ENCODE measurements at places on chromosomes 1 and 21.

DNA sequence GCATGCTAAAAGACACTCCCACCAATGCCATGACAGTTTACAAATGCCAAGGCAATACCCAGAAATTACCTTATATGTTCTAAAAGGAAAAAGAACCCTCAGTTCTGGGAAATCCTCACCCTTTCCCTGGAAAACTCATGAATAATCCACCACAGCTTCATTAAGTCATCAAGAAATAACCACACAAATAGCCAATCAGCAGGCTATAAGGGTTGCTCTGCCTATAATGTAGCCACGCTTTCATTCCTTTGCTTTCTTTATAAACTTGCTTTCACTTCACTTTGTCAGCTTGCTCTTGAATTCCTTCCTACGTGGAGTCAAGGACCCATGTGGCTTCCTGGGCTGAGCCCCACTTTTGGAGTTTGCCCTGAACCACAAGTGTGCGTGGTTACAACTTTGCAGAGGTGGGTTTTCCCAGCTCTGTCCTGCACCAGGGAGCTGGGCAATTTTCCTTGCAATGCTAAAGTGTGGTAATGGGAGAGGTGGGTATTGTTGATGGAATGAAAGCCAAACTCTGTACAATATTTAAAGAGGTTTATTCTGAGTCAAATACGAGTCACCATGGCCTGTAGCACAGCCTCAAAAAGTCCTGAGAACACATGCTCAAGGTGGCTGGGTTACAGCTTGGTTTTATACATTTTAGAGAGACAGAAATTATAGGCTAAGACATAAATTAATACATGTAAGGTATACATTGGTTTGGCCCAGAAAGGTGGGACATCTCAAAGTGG is 42.2 kb upstream of the COG2 start:
- no peak for DNase-seq

- DNase-seq: no peak
These were observed 374.0 kb downstream of the NTNG1 start for GRCh38 chr1:107514841-107515240.

- no peak for DNase-seq
These were observed 2.0 kb downstream of the GLUL start for GRCh38 chr1:182389619-182390047.

- DNase-seq: peak; percentile 69
These were observed 10.3 kb upstream of the LMNA start for GRCh38 chr1:156104065-156104810.

- peak; percentile 86 for DNase-seq
These were observed 9.5 kb downstream of the DPT start for GRCh38 chr1:168719306-168720111.

DNA sequence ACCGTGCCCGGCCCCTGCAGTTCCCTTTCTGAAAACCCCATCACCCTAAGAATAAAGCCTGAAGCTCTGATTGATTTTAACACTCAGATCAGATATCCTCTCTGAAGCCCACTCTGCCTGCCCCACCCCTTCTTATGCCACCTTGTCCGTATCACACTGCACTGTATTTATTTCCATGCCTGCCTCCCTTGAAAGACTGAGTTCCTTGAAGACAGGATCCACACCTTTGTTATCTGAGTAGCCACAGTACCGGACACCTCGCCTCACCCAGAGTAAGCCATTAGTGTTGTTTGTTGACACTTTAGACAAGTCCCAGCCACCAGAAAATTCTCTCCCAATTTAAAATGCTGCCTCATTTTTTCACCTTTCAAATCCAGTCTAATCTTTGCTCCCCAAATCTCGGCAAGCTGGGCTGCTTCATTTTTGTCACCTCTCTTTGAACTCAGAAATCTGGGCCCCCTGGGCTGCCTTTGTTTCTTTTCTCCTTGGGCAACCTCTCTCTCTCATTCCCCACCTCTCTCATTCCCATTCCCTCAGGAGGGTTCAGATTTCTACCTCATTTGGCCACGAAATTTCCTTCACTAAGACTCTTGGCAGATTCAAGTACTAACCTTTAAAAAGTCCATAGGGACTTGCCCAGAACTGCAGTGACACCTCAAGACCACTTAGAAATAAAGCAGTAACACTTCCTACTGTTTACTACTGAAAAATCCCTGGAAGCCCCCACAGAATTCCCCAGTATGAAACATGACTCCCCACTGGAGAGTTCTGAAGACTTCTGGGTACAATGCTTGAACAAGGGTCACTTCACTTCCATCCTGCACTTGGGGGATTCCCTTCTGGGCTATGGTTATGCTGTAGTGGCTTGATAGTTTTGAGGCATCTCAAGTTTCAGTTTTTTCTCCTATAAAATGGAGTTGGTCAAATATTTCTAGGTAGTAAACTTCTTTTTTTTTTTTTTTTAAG is 8.7 kb upstream of the PPP1R15B start:
- peak; percentile 16 for DNase-seq
